G401 (cell line): ENCODE measurements at places on chromosomes 16 and 17.

DNA sequence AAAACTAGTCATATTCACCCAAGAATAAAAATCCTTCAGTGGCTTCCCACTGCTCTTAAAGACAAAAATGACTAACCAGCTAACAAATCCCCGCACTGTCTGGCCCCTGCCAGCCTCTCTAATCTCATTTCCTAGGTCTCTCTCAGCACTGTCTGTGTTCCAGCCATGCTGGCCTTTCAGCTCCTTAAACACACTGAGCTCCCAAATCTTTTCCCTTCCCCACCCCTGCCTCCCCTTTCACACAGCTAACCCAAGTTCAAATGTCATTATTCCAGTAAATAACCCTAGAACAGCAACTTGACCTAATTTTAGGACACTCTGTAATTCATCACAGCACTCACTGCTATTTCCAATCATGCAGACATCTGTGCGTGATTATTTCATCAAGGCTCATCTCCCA, 7.8 kb downstream of the SHCBP1 start:
- no peak for DNase-seq

DNA sequence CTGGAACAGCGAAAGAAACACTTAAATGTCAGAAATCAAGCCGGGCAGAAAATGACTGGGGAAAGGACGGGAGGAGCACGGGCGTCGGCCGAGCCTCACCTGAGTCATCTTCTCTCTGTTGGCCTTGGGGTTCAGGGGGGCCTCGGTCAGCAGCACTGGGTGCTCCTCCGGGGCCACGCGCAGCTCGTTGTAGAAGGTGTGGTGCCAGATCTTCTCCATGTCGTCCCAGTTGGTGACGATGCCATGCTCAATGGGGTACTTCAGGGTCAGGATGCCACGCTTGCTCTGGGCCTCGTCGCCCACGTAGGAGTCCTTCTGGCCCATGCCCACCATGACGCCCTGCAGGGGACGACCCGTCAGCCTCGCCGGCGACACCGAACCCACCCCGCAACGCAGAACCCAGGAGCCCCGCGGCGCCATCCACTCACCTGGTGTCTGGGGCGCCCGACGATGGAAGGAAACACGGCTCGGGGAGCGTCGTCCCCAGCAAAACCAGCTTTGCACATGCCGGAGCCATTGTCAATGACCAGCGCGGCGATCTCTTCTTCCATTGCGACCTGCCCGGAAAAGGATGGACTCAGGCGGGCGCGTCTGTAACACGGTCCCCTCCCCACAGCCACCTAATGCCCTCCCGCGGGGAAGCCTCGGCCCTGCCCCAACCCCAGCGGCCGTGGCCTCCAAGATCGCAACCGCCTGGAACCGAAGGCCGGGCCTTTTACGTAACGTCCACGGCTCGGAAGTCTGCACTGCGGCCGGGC, 616 bp downstream of the ACTG1 start:
- no peak for DNase-seq

DNA sequence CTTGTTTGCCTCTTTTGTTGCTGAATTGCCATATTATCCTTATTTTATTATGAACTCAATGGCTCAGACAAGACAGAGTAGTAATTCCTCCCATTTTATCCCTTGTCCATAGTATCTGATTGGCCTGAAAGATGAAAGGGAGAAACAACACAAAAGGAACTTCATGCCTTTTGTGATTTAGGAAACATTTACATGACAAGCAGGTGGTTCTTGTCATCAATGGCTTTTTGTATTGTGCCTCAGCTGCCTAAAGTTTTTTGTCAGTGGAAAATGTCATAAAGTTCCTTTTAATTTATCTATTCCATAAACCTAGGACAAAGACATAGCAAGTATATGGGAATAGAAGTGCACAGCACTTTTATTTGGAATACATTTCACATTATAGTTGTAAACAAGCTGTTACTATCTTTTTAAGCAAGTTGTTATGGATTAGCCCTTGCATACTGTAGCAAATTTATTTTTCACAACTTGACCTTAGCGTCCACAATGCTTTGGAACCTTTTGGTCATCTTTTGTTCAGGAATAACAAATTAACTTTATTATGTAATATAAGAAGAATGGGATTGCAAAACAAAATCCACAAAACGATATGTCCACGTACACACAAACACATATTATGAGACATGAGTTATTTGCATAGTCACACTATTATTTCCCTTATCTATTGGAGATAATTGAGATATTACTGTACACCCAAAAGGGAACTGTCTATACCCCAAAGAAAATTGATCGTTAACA, 12.4 kb upstream of the MPHOSPH6 start:
- no peak for DNase-seq

DNA sequence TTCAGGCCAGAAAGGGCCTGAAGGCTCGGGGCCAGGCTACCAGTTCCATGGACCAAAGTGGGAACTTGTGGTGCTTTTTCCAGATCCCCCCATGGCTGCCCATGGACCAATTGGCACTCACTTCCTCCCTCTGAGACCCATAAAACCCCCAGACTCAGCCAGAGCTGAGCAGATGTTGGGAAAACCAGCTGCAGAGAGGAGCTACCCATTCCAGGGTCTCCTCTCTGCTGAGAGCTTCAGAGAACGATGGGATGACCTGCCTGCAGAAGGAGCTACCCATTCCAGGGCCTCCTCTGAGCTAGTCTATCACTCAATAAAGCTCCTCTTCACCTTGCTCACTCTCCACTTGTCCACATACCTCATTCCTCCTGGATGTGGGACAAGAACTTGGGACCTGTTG, 52.2 kb upstream of the MED9 start:
- DNase-seq = no peak

GRCh38 chr16:27048316-27048715, 18.4 kb upstream of the C16orf82 start:
- no peak for DNase-seq

GRCh38 chr16:30698139-30698815, 694 bp upstream of the SRCAP start:
- DNase-seq = peak; percentile 92

GRCh38 chr16:25034911-25035310, 19.7 kb upstream of the ARHGAP17 start:
- no peak for DNase-seq

GRCh38 chr17:55607731-55608341, 96.6 kb upstream of the SMIM36 start:
- DNase-seq = no peak

DNA sequence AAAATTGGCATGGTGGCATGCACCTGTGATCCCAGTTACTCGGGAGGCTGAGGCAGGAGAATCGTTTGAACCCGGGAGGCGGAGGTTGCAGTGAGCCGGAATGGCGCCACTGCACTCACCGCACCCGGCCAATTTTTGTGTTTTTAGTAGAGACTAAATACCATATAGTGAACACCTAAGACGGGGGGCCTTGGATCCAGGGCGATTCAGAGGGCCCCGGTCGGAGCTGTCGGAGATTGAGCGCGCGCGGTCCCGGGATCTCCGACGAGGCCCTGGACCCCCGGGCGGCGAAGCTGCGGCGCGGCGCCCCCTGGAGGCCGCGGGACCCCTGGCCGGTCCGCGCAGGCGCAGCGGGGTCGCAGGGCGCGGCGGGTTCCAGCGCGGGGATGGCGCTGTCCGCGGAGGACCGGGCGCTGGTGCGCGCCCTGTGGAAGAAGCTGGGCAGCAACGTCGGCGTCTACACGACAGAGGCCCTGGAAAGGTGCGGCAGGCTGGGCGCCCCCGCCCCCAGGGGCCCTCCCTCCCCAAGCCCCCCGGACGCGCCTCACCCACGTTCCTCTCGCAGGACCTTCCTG, at the start of gene HBQ1:
TSS of gene HBQ1 (plus strand) at position 359 of the 575 bp plus-strand sequence. CDS start at position 387, 28 bp downstream.
- no peak for DNase-seq
